Spinal cord (tissue), 10 donors: ENCODE measurements at places on chromosomes 6 and 20. TPM values are rescaled to one million over a fixed set of nuclear protein-coding genes. Genes with fewer than 3 reads are reported as not detected.

UBR2 gene
- total RNA-seq: 39.7 TPM

BPI gene
- 8.7 TPM for total RNA-seq

MUC21 gene
- total RNA-seq: not detected

SCRT2 gene
- 0.40 TPM for total RNA-seq

TSPO2 gene
- 0.66 TPM for total RNA-seq

ZNF334 gene
- 23.7 TPM for total RNA-seq

RAET1G gene
- total RNA-seq: not detected

HLA-DRB5 gene
- 0.30 TPM for total RNA-seq

CDH26 gene
- 0.99 TPM for total RNA-seq

LY6G5C gene
- total RNA-seq: 3.3 TPM

ZNF322 gene
- 41.7 TPM for total RNA-seq

PKHD1 gene
- 0.10 TPM for total RNA-seq

POM121L2 gene
- total RNA-seq: not detected

POPDC3 gene
- total RNA-seq: 9.0 TPM

SLC35B2 gene
- total RNA-seq: 53.7 TPM

HLA-DMB gene
- 13.7 TPM for total RNA-seq

RAET1L gene
- not detected for total RNA-seq

SLC24A3 gene
- 30.7 TPM for total RNA-seq
